ENCODE measurements at places on chromosomes 3 and 15.

- no peak for DNase-seq
These were observed 55.6 kb downstream of the POLQ start for GRCh38 chr3:121490161-121490560.

DNA sequence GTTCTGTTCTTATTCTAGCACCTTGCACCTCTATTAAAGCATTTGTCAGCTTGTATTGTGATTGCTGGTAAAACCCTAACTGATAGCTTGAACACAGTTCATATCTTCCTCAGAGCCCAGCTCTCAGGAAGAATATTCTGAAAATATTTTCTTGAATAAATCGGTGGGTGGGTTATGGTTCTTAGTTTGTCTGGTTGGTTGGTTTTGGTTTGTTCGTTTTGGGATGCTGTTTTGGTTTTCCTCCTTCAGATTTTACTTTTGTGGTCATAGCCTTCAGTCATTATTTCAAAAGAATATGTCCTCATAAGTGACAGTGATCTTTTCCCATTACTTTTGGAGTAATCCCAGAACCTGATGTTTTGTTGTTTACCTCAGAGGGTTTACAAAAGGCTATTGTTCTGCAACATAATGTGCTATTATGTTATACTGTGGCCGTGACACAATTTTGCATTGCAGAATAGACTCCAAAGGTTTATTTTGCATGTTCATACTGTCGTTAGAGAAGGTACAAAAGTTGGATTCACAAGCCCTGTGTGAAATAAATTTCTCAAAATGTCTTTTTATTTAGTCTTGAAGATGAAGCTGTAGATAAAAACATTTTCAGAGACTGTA, 2.7 kb upstream of the TMEM87A start:
- peak; percentile 13 for DNase-seq

- DNase-seq, result no peak
These were observed 776 bp downstream of the VGLL3 start for GRCh38 chr3:86990012-86990733.

DNA sequence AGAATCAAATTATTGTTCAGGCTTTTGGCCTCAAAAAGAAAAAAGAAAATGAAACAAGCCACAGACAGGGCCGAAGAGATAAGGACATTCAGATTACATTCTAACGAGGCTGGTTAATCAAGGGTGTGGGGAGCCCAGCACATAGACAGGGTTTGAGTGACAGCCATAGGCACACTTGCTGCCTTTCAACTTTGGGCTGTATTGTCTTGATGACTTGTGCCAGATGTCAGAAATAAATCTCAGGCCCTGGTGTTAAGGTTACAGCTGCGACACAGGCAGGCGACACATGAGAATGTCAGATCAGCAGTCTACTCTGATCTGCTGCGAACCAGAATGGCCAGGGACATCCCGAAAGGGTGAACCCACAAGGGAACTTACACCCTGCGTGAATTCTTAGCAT, 231.2 kb upstream of the ARRDC4 start:
- DNase-seq, result no peak

- DNase-seq, result no peak
These were observed 122.6 kb upstream of the MEF2A start for GRCh38 chr15:99443056-99443756.

DNA sequence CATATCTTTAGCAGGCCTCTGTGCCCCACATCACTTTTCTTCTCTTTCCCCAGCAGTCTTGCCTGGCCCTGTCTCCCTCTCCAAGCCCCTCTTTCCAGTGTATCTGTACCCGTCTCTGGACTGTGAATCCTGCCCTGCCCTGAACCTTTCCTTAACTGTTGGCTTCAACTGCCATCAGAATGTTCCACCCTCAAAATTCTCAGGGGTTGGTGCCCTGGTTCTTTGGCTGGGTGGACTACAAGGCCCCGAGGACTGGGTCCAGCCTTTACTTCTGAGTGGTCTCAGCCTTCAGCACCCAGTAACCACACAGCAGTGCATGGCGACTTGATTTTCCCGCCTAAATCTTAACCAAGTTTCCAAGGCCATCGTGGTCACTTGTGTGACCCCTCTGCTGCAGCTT, 333.5 kb upstream of the RGMA start:
- DNase-seq, result no peak

DNA sequence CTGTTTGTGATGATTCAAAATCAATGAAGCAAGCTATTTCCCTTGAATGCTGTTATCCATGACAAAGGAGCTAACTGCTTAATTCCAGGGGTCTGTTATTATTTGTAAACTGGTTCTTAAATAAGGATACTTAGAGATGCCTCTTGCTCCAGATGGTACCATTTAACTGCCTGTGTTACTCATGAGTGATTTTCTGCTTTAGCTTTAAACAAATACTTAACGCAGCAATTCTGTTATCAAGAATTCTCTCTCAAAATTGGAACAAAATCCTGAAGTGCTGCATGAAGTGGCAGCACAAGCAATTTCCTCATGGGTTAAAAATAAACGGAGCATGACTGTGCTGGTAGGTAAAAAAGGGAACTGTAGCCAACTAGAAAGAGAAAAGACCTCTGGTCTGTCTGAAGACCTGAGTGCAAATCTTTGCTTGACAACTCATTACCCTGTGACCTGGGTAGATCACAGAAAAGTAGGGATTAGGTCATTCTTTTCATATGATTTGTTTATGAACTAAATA, 62.5 kb upstream of the GBE1 start:
- DNase-seq, result no peak

DNA sequence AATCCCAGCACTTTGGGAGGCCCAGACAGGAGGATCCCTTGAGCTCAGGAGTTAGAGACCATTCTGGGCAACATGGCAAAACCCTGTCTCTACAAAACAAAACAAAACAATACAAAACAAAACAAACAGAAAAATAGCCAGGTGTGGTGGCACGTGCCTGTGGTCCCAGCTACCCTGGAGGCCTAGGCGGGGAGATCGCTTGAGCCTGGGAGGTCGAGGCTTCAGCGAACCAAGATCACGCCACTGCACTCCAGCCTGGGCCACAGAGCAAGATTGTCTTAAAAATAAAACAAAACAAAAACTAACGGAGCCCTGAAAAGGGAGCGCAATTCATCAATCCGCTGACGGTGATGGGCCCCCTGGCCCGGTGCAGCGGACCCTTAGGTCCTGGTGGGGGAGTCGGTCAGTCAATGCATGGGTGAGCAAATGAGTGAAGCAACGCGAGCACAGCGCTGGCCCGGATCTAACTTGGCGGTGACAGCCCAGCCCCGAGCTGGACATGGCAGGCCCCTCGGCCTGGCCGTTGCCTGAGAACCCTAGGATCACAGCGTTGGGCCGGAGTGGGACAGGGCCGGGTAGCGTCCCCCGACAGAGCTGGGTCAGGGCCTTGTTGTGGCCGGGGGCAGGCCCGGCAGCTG, 52.4 kb upstream of the BLM start:
- no peak for DNase-seq

DNA sequence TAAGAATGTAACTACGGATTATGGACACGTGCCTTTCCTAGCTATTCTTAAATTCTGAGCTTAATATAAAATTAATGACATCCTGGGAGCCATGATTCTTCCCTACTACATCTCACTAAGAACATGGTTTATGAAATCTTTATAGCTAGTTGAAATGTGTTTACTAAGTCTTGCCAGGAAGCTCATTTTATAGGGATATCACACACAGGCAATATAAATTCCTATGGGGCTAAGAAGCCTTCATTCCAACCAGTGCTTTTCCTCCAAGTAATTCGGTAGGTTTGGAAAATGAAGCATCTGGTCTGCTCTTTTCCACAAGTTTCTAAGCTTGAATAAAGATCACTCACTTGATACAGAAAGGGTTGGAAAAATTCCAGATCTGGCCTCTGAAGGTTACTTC, 802.6 kb downstream of the FHIT start:
- no peak for DNase-seq

GRCh38 chr3:169594402-169594801, 69.1 kb downstream of the MECOM start:
- DNase-seq, result no peak

GRCh38 chr3:61894988-61895935, 333.9 kb downstream of the PTPRG start:
- peak; percentile 90 for DNase-seq

DNA sequence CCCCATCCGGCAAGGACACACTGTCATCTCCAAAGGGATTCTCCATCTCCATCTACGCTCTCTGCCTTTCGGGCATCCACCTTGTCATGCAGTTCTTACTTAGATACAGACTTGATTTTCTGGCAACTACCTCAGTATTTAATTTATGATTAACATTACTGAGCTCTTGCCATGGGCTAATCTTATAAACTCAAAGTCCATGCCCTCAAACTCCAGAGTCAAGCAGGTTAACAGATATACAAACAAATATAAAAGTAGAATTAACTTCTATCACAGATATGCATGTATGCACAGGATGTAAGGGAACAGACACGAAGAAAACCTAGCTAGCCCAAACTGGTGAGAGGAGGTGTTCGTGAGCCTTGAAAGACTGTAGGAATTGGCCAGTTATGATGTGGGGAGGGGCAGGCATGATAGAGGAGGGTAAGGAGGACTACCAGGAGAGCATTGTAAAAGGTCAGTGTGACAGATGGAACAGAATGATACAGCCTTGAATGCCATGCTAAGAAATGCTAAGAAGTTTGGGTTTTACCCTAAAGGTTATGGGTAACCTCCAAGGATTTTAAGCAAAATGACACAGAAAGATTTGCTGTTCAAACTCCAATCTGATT, 334.3 kb downstream of the ULK4 start:
- DNase-seq, result no peak

DNA sequence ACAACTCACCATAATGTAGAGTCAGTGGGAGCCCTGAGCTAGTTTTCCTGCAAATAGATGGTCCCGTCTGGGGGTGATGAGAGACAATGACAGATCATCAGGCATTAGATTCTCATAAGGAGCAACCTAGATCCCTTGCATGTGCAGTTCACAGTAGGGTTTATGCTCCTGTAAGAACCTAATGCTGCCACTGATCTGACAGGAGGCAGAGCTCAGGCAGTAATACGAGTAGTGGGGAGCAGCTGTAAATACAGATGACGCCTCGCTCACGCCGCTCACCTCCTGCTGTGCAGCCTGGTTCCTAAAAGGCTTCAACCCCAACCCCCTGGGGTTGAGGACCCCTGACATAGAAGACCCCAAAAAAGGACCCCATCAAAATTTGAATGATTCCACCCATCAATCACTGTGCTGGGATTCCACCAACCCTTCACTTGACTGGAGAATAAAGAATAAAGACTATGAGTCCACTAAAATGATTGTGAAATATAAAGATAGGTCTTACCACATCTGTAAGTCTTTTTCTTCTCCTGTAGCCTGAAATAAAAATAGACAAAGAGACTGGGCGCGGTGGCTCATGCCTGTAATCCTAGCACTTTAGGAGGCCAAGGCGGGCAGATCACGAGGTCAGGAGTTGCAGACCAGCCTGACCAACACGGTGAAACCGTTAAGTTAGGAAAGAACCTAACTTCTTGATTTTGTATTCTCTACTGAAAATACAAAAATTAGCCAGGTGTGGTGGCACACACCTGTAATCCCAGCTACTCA, 9.9 kb upstream of the UBL7 start:
- DNase-seq, result no peak

DNA sequence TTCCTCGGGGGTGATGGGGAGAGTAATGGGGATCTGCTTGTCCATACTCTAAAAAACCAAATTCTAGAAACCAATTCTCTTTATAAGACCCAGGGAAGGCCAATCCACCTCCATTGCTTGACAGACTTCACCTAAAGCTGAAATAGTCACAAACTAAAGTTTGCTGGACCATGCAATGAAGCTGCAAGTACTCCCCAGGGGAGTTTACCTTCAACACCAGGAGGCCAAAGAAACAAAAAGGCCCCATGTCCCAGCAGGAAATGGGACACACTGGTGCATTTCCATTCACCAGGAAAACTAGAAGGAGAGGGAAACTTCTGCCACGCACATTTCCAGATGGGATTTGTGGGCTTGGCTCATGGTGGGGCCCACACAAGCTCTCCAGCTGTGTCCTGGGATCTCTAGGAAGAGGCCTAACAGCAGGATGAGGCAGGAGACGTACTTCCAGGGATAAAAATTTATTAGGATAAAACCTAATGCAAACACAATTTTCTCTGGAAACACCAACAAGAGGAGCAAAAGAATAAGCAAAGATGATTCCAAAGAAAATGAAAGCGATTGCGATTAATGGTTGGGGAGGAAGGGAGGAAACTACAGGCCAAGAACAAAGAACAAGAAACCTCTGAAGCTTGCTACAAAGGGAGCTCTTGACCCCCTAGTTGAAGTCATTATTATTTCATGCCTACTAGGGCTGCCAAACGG, 238.0 kb upstream of the LRTM1 start:
- DNase-seq, result no peak

DNA sequence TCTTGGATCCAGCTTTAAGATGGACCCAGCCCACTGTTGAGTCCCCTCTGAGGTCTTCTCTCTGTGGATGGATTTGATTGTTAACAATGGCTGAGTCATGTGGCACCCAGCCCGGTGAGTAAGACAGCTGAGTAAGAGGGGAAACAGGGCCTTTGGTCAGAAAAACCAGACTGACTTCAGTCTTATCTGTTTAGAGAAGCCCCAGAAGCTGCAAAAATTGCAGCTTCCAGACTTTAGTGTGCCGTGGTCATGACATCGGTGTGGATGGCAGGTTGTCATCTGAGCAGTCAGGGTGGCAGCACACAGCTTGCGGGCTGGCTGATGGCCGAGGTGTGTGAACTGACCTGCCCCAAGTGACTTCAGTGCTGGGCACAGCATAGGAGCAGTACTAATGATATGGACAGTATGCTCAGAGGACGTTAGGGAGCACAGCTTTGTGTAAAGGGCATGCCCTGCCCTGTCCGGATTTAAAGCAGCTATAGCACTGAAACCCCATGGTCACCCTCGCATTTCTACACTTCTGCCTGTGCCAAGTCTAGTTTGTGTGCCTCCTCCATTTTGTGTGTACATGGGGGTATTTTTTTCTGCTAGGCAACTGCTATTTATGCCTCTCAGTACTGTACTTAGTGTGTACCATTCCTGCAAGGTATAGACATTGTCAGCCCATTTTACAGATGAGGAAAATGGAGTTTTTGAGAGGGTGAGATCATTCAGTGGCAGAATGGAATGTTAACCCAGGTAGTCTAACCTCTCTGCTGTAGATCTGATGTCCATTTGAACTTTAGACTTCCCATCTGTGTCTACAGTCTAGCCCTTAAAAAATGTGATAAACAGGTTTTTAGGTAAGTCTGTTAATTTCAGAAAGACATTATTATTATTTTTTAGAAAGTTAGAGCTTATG, 44.4 kb downstream of the FLNB start:
- DNase-seq, result peak; percentile 94

DNA sequence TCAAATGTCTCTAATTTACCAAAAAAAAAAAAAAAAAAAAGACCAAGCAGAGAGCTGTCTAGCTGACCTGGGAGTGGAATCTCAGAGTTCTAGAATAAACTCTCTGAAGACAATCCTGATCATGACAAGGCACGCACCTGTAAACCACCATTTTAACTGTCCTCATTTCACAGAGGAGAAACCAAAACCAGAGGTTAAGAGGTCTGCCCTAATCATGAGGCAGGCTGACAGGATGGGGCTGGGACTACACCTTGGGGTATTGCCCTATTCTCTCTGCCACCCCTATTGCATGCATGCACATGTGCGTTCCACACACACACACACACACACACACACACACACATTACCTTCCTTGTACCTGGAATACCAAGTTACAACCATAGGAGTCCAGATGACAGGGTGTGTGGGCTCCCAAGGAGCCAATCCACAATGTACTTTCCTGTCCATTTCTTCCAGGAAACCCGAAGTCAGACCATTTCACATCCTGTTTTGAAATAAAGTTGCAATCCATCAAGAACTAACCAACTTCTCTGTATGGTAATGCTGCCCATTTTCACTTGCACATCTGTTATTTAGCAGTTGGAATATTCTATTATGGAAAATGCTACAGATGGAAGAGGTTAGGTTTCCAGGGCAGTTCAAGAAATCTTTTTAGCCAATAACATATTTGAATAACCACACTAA, 34.6 kb downstream of the HSPBAP1 start:
- no peak for DNase-seq

GRCh38 chr3:14810070-14810791, 8.5 kb upstream of the FGD5 start:
- no peak for DNase-seq

All from COLO829 (cell line).